Activated CD4-positive, CD25-positive, alpha-beta regulatory T cell treated with anti-CD3 and anti-CD28 coated beads, Interleukin-2, amount 50 U/mL, for 72 hours (primary cell): ENCODE measurements at places on chromosomes 2 and 18.

DNA sequence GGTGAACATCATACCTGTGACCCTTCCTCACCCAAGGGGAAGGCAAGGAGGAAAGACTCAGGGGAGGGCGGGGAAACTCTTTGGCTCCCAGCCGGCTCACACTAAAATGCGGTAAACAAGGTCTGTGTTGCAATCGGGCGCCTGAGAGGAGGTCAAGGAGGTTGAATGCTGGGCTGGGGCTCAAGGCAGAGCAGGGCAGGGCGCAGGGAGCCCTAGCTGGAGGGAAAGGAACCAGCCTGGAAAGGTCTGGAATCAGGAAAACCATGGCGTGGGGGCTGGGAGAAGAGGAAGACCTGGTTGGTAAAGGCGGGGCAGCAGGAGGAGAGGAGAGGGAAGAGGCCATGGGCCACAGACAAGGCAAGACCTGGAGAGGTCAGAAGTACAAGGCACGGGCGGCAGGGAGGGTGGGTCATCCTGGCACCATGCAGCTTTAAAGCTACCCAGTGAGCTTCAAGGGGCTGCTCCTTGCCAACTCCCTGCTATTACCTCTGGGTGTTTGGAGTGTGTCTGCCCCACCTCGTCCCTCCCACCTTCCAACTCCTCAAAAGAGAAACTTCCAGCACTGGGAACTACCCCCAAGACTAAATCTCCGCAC is 4.8 kb upstream of the TMEM37 start:
- DNase-seq, result no peak

- peak; percentile 8 for DNase-seq
These were observed 77.2 kb downstream of the ADD2 start for GRCh38 chr2:70690846-70691245.

- no peak for DNase-seq
These were observed 31.6 kb downstream of the THNSL2 start for GRCh38 chr2:88201811-88202169.

GRCh38 chr2:136305517-136306192 is 187.7 kb upstream of the CXCR4 start:
- peak; percentile 54 for DNase-seq

- no peak for DNase-seq
These were observed 446.1 kb downstream of the ARHGAP15 start for GRCh38 chr2:143575340-143575739.

- peak; percentile 47 for DNase-seq
These were observed 1.1 kb upstream of the GPR55 start for GRCh38 chr2:230925879-230926765.

DNA sequence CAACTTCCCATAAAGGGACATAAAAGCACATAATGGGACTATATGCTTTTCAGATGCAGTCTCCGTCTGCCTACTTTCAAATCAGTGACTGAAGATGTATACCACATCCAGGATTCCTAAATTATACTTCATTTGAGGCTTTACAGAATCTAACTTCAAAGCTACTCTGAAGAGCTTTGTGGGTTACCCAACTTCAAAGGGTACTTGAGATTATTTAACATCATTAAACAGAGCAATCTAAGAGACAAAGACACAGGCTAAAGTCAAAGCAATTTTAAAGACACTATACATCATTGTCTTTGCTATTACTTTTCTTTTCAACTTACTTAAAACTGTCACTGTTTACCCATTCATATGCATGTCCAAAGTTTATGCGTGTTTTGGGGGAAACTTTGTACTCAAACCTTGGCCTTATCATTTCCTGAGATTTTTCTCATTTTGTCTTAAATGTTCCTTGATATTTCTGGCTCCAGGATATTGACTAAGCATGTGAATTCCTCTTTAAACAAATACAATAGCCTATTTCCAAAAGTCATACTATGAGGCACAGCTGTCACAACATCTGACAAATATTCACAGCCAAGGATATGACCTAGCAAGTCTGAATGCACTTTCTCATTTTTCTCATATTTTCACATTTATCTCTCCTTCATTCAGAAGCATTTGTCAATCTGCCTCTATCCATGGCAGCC is 1985.1 kb upstream of the PIK3C3 start:
- no peak for DNase-seq

GRCh38 chr2:68466361-68466777 is 725 bp downstream of the FBXO48 start:
- DNase-seq, result peak; percentile 51

GRCh38 chr2:16218625-16219024 is 278.3 kb downstream of the MYCN start:
- DNase-seq, result no peak

- no peak for DNase-seq
These were observed 70.9 kb upstream of the LGALSL start for GRCh38 chr2:64383016-64383591.

- DNase-seq, result no peak
These were observed 19.3 kb downstream of the RBMS1 start for GRCh38 chr2:160474319-160474645.
